Urinary bladder (tissue), 4 donors: ENCODE measurements at places on chromosomes 2 and 18.

- no peak for DNase-seq
Measured at GRCh38 chr18:49971462-49971861, 158.1 kb upstream of the ACAA2 start.

DNA sequence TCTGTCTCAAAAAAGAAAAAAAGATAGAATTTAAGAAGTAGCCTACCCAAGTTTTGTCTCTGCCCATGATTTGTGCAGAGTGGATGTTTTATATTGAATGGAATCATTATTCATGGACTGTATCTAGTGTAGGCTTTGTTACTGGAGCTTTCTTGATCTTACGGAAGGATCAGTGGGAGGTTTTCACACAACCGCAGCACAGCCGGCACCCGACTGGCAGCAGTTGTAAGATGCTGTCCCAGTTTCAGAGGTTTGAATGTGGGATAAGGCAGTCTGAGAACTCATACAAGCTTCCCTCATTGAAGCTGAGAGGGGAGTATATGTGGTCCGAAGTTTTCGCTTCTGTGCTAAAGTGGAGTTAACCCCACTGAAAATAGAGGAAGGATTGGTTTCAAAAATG lies 19.7 kb upstream of the SAG start:
- DNase-seq = no peak

DNA sequence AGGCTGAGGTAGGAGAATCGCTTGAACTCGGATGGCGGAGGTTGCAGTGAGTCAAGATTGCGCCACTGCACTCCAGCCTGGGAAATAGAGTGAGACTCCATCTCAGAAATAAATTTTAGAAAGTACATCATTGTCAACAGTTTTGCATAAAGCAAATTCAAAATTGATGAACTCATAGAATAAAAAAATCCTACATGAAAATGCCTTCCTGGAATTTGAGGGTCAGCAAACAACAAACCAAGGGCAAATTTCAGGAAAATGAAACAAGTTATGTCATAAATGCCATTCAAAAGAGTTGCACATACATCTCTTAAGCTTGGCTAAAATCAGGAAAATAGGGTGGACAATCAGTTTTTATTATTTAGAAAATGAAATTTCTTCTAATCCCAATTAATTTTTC lies 45.1 kb downstream of the COL5A2 start:
- no peak for DNase-seq

- DNase-seq = no peak
Measured at GRCh38 chr2:163717993-163718680, 17.7 kb downstream of the FIGN start.

- peak; percentile 69 for DNase-seq
Measured at GRCh38 chr2:188291617-188292347, at the start of gene GULP1. Gene GULP1, plus strand, starts transcription at chr2:188291874. Its CDS starts 185,829 bp downstream, at chr2:188477703.

DNA sequence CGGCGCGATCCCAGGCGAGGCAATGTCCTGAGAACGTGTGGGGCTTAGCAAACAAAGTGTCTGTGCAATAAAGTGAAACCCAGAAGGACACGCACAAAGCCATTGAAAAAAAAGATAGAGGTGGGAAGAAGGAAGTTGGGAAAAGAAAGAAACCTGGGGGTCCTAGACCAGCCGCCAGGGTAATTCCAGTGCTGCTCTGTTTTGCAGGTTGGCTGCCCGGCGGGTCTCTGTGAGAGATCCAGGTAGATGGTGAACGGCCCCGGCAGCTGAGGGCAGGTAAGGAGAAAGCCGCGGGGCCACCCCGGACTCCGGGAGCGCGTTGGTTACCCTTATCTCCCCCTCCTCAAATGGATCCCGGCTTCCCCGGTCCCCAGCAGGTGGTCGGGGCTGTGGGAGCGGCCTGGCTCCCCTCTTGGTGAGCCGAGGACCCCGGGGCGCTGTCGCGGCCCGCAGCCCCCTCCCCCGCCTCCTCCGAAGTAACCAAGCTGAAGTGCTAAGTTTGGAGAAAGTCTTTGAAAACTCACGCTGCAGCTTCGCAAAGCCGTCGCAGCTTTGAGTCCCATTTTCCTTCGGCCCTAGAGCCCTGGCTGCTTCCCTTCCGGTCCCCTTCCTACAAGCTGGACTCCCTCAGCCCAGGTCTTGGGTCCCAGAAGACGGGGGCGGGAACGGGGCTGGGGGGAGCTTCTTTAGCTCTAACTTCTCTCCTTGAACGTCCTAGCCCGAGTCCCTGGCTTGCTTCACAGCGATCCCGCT lies 588 bp downstream of the OTX1 start:
- no peak for DNase-seq

GRCh38 chr2:207385903-207386302 lies 143.9 kb upstream of the CREB1 start:
- DNase-seq = no peak

GRCh38 chr18:31598021-31598805 lies 6.5 kb downstream of the TTR start:
- no peak for DNase-seq
